AG10803 (cell line): ENCODE measurements at places on chromosomes 7 and 10.
A peak's percentile ranks its signal among the peaks of the same experiment; 100 is the strongest.

DNA sequence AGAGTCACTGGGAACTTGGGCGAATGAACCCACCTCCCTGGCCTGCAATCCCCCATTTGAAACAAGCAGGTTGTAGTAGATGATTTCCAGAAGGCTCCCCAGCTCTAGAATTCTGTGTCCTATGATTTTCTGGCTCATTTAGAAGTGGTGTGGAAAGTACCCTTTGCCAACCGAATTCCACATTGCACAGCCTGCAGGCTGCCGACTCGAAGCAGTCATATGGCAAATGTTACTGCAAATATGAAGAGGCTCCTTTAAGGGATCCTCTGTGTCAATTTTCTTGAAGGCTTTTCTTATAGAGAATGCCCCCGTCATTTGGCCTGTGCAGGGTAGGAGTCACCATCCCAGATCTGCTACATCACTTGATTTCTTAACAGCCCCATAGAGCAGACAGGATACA is 5.6 kb downstream of the PODXL start:
- peak; percentile 36 for DNase-seq

- no peak for DNase-seq
Measured at GRCh38 chr10:35979116-35979515, 337.0 kb upstream of the FZD8 start.

DNA sequence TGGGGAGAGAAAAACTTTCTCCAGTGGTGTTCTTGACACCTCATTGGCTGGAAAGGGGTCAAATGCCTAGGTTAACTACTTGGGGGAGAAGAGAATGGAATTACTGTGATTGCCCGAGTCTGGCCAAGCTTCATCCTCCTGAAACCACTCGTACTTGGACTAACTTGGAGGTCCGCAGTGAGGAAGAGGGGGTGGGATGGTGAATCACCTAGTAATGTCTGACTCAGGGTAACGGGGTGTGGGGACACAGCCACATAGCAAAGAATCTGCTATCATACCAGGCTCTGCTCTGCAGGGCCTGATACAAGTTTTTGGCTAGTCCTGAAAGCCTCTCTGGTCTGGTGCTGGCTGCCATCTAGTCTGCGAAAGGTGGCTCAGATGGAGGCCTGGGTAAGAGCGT is 190.9 kb downstream of the RPS24 start:
- peak; percentile 76 for DNase-seq

- DNase-seq = peak; percentile 5
Measured at GRCh38 chr7:105643384-105643783, 62.1 kb upstream of the EFCAB10 start.

DNA sequence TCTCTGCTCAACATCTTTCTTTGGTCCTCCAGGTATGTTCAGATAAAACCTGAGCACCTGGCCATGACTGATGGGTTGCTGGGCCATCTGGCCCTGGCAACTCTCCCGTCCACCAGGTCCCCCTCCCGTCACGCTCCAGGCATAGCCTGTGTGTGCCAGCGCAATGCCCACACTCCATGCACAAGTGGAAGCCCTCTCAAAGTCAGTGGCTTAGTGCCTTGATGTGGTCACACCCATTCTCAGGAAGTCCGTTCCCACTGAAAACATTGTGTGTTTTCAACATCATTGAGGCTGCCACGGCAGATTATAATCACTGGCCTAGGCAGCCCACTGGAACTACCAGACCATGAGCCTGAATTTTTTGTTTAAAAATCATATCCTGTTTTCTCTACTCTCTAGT is 170.6 kb upstream of the LANCL2 start:
- DNase-seq = no peak

- no peak for DNase-seq
Measured at GRCh38 chr7:120184866-120185265, 88.1 kb upstream of the KCND2 start.

DNA sequence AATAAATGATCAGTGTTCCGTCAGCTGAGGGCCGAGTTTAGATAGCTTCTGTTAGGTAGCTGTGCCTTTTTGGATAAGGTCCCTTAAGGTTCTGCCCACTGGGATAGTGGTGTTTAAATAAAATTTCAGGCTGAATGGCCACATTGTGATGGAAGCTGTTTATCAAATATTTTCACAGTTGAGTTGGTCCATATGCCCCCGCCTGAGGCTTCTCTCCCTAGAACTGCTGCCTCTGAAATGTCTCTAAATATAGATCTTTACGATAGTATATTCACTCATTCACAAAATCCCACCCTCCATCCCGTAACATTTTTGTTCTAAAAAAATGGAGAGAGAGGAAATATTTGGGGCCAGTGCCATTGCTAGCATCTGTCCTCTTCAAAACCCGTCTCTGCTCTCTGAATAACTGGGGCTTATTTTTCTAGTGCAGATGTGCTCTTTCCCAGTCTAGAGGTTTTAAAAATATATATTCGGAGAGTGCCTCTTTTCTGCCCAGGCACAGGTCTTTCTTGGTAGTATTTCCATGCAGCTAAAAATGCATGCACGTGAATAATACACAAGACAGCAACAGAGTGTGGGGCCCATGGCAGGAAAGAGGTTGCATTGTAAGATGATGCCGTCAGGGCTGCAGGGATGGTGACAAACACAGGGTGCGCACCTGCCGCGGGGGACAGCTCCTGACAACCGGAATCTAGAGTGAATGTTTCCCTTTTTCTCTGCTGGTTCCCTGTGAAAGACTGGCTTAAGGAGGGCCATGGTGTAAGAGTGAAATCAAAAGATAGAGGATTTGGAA is 105.4 kb upstream of the BTBD16 start:
- DNase-seq = no peak

- DNase-seq = no peak
Measured at GRCh38 chr7:41879403-41879802, 176.5 kb upstream of the INHBA start.

DNA sequence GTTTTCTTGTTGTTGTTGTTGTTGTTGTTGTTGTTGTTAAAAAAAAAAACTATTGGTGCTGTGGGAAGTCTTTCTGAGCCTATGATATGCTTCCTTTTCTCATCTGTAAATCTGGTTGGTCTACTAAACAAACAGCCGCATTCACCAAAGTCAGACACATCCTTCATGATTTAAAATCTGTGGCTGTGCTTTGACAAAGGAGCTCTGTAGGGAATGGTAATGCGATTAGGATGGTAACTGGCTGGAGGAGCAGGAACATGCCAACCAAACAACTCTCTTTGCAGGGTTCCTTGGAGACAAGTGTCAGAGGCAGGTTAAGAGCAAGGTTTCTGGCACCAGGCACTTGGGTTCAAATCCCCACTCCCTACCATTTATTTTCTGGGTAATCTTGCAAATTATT is 14.9 kb upstream of the SP4 start:
- no peak for DNase-seq

GRCh38 chr7:46972205-46972604 is 609.7 kb downstream of the TNS3 start:
- DNase-seq = peak; percentile 86
